Brain microvascular endothelial cell (primary cell): ENCODE measurements at places on chromosomes 5 and 9.

- DNase-seq = no peak
These were observed 471.3 kb upstream of the KLF4 start for GRCh38 chr9:107960916-107961315.

DNA sequence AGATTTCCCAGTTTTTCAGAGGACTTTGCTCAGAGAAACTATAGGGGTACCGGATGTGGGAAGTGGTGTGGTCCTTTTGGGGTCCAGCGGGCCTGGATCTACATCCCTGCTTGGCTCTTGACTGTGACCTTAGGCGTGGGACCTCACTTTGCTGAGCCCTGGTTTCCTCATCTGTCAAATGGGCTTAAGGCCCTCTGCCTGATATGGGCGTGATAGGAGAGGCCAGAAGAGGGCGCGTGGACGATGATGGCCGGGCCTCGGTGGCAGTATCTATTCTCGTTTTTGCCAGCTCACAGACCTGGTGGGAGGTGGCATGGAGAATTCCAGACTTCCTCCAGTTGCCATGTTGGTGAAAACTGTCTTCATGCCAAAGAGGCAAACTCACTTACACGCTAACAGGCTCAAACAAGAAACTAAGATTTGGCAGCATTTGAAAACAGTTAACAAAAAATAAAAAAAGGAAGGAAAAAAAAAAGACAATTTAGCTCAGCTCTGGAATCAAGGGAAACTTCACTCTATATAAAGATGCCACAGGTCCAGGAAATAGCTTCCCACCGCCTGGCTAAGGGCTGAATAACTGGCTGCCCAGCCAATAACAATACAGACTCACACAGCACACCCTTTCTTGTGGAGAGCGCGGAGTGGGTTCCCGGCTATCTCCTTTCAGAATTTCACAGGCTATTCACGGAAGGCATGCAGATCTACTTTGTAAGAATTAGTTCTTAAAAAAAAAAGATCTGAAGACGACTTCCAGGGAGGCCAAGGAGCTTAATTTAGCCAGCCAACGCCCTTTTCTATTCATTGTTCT, 1.7 kb downstream of the SH3PXD2B start:
- peak; percentile 74 for DNase-seq

- peak; percentile 51 for DNase-seq
These were observed 2.5 kb downstream of the TNPO1 start for GRCh38 chr5:72818866-72819534.

- peak; percentile 27 for DNase-seq
These were observed 174.5 kb upstream of the SLC12A2 start for GRCh38 chr5:127909066-127909465.

GRCh38 chr5:167030500-167031120, 1260.8 kb upstream of the WWC1 start:
- no peak for DNase-seq

DNA sequence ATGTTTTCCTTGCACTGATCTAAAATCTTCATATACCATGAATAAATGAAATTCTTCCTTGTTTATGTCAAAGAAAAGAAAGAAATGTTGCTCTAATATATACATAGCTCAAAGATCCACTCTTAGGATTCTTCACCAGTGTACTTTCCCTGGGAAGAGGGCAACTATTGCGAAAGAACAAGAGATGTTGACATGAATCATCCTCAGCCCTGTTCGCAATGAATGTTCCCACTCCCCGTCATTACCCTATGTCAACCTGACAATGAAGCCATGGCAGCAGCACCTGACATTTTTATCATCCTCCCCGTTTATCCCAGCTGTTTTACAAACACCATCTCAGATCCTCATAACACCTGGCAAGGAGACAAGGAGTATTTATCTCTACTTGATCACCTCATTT, 409.1 kb upstream of the GRIA1 start:
- DNase-seq = no peak

DNA sequence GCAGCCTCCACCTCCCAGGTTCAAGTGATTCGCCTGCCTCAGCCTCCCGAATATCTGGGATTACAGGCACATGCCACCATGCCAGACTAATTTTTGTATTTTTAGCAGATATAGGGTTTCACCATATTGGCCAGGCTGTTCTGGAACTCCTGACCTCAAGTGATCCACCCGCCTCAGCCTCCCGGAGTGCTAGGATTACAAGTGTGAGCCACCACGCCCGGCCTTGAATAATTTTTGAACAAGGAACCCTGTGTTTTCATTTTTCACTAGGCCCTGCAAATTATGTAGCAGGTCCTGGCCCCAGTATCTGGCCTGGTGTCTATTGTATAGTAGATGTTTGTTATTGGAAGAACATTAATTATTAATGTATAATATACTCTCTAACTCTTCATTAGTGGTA, 140.7 kb downstream of the PIK3R1 start:
- DNase-seq = no peak

DNA sequence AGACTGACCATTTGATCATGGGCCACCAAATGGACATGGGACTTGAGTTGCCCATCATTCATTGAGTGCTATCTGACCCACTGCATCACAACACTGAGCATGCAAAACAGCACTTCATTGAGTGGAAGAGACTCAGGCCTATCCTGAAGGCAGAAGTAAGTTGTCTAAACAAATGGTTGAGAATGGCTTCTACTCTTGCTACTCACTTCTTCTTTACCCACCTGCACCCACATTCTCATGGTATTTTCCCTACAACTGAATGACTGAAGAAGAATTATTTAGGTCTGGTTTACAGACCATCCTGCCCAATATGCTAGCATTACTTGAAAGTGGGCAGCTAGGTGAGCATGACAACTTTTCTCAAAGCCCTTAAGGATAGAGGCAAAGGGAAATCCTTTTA, 41.0 kb upstream of the PIP5K1B start:
- DNase-seq = no peak

- no peak for DNase-seq
These were observed 31.3 kb downstream of the ZFAND5 start for GRCh38 chr9:72333709-72334108.

DNA sequence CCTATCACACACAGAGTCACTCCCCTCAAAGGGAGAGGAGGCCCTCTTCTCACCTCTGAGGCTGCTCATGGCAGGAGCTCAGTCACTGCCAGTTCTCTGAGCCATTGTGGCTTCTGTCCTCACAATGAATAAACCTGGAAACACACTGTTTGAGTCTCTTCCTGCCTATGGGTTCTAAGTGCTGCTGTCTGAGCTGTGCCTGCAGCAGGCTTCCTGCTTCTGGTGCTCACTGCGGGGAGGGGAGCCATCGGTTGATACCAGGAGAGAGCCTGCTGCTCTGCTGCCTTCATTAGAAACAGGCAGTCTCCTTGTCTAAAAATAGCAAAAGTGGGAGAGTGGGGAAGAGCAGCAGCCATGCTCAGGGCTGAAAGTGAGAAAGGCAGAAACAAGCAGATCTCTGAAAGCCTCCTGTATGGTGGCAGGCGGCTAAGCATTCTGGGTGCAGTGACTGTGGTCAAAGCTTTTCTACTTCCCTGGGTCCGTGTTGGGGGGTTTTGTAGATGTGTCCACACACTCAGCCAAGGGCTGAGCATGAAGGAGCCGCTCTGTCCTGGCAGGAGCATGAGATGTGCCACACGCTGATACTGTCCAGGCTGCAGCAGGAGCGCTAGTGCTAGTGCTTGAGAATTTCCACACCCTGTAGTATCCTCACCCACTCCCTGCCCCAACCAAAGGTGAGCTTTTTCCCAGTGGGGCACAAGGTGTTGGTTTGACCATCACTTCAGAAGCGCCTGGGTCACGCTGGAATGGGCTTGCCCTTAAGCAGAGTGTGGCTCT, 34.2 kb downstream of the PRKACG start:
- no peak for DNase-seq

DNA sequence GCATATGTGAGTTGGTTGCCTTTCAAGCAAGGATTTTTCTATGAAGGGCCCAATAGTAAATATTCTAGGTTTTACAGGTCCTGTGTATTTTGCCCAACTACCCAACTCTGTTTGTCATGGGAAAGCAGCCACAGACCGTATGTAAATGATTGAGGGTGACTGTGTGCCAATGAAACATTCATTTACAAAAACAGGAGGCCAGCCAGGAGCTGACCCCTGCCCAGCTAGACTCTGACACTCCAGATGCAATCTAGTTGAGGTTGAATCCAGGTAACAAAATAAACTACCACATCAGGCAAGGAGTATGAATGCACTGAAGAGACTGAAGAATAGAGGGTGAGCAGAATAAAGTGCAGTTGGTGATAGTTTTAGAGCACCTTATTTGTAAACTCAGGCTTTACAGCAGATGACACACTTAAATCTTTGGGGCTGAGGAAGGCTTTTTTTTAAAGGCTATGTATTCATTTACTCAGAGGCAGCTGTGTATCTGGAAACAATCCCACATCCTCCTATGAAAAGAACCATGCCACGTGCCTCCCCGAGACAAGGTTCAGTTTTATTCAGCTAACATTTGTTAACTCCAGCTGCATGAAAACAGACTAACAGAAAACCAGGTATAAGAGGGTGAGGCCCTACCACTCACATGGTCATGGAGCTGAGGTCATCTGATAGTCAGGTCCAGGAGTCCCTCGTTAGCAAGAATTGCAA, 60.7 kb downstream of the SLC1A1 start:
- DNase-seq = no peak

GRCh38 chr5:30069441-30070263, 1123.8 kb upstream of the CDH6 start:
- no peak for DNase-seq

DNA sequence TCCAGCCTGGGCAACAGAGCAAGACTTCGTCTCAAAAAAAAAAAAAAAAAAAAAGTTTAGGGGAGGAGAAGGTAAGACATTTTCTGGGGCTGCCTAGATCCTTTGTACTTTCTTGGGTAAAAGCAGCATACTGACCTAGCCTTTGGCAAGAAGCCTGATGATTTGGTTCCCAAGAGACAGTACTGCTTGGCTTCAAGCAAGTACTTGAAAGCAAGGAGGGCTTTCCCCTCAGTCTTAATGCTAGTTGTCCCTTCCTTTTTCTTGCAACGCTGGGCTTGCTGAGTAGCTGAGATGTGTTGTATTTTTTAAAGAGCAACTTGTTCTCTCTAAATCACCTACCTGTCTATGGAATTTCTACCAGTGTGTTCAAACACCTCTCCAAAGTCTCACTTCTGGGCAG, 76.2 kb downstream of the INSYN2B start:
- DNase-seq = peak; percentile 17

- DNase-seq = no peak
These were observed 29.0 kb upstream of the HMCN2 start for GRCh38 chr9:130236436-130236985.

DNA sequence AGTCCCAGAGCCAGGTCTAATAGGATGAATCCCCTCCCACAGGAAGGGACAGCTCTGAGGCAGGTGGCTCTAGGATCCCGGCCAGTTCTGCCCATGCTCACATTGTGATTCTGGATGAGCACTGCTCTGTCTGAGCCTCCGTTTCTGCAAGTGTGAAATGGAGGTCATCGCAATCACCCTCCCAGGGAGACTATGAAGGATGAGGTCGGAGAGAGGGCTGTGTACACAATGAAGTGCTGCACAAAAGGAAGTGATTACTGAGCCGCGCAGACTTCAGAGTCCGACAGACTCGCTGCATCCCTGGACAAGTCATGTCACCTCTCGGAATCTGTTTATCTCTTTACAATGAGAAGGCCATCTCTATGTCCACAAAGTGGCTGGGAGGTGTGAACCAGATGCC, 21.7 kb downstream of the LHX6 start:
- DNase-seq = no peak

DNA sequence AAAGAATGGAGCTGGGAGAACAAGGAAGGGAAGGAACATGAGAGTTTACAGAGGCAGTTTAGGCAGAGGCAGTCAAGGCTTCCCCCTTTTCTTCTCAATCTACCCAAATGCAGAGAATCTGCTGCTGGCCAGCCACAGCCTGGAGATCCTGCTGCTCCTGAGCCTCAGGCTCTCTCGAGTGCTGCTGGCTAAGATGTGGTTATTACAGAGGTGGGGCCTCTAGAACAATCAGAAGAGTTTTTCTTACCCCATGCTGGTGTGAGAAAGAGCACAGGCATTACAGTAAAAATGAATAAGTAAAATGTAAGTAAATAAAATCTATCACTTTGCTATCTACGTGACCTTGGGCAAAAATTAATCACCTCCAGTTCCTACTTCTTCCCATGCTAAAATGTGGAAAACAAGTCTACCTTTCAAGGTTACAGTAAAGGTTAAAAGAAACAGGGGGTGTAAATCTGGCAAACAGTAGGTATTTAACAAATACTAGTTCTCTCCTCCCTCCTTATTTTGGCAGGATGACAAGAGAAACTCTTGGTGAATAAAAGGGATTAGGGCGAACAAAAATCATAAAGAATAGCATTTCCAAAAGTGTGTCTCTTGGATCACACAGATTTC, 31.1 kb downstream of the FBXW11 start:
- DNase-seq = peak; percentile 47

DNA sequence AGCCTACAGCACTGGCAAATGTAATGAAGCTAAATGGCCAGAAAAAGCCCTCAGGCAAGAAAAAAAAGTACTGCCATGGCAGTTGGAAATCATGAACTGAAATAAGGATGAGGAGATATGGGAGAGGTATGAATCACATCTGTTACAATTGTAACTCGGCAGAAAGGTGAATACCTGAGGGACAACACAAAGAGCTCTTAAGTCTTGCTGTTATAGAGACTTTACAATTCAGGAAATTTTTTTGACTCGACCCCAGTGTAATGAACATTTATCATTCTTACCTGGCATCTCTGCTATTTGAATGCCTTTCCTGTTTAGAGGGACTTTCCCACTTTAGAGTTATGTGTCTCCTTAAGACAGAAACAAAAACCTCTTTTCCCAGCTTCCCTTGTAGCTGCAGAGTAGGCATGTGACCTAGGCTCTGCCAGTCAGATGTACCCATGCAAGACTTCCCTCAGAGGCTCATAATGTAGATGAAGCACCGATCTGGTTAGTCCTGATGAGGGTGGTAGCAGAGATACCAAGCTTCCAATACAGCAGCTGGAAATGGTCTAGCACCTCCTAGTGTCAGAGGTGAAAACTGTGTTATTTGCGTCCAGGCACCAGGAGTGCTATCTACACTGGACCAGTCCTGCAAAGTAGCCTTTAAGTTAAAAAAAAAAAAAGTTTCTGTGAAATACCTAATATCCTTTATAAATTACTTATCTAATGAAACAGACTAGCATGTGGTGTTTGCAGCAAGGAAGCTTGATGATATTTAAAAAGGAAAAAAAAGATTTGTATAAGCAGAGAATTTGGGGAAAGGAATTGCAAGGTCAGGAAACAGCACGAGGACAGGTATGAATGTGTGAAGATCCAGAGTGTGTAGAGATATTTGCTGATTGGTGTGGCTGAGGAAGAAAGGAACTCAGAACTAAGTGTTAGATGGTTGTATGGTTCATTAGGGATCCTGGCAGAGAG, 146.9 kb upstream of the SLC1A3 start:
- no peak for DNase-seq
